Skeletal muscle tissue (tissue), 5 donors: ENCODE measurements at places on chromosomes 4 and X. TPM values are rescaled to one million over a fixed set of nuclear protein-coding genes. Genes with fewer than 3 reads are reported as not detected.

Gene SUV39H1
- 2.6 TPM for total RNA-seq

Gene ZNF711
- total RNA-seq, result 15.7 TPM

Gene DGKQ
- total RNA-seq, result 2.1 TPM

Gene TIMM17B
- 25.1 TPM for total RNA-seq

Gene SCRG1
- 1.0 TPM for total RNA-seq

Gene MAGEB10
- total RNA-seq, result not detected

Gene HDAC8
- 21.4 TPM for total RNA-seq

Gene HS6ST2
- 19.8 TPM for total RNA-seq

Gene NEIL3
- 5.7 TPM for total RNA-seq

Gene TSPAN7
- 25.6 TPM for total RNA-seq

Gene GATA1
- 1.6 TPM for total RNA-seq

Gene RPA4
- 2.6 TPM for total RNA-seq

Gene ADH1A
- total RNA-seq, result 0.52 TPM

Gene REPS2
- total RNA-seq, result 7.8 TPM

Gene DACH2
- 1.0 TPM for total RNA-seq

Gene HERC5
- 5.7 TPM for total RNA-seq

Gene GPR34
- total RNA-seq, result 13.6 TPM

Gene LONRF3
- 3.7 TPM for total RNA-seq

Gene GPC4
- total RNA-seq, result 49.1 TPM

Gene FAM53A
- total RNA-seq, result 0.52 TPM

Gene PDLIM3
- total RNA-seq, result 415 TPM

Gene FATE1
- total RNA-seq, result 0.52 TPM

Gene RPS6KA6
- total RNA-seq, result 4.7 TPM

Gene IL15
- 6.3 TPM for total RNA-seq

Gene IL2
- total RNA-seq, result not detected

Gene FAM47E
- total RNA-seq, result 0.52 TPM

Gene POLR2B
- 101 TPM for total RNA-seq

Gene SPANXA1
- not detected for total RNA-seq

Gene CT45A1
- not detected for total RNA-seq

Gene MXRA5
- 34.4 TPM for total RNA-seq

Gene MAGEB2
- not detected for total RNA-seq

Gene ASMT
- total RNA-seq, result not detected

Gene CTAG1A
- total RNA-seq, result not detected

Gene SPATA18
- total RNA-seq, result 0.52 TPM

Gene TGIF2LX
- not detected for total RNA-seq
